CD4-positive, alpha-beta T cell treated with Interleukin-6 for 4 hours (primary cell): ENCODE measurements at places on chromosomes 1 and 21.

GRCh38 chr1:84583648-84584047 lies 9.4 kb upstream of the CTBS start:
- DNase-seq = no peak

- no peak for DNase-seq
Observed at GRCh38 chr1:155952505-155952890, 11.1 kb downstream of the RXFP4 start.

GRCh38 chr1:203152158-203153034 lies 23.2 kb downstream of the MYBPH start:
- DNase-seq = no peak

DNA sequence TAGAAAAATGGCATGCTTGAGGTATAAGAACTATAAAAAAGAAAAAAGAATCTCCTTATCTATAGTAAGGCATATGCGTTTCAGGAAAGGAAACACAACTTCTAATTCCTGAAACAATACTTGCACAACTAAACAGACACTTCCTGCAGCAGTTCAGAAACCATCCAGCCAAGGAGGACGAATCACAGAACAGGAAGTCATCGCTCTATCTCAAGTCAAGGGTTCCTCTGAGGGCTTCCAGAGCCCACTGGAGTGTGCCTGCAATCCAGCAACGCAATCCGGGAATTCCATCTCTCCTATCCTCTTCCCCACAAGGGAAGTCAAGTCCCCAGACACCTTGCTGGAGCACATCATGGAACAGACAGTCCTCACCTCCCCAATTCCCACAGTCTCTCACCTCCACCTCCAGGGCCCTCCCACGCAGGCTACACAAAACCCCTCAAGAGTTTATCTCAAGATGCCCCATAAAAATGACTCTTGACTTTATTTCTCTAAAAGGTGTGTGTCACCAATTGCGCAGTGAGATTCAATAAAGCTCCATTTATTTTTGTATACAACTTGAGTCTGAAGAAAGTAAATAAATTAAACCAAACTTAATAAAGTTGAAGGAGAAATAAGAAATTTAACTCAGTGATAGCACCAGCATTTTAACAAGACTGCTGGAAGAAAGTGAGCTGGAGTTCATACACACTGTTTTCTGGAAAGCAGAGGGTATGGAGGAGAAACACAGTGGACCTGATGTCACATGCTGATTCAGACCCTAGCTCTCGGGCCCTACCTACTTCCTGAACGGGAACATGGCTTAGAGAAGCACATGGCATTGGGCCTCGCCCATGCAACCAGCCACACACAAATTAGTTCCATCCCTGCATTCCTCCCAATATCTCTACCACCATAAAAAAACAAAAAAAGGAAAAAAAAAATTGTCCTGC lies 39.9 kb downstream of the SIPA1L2 start:
- no peak for DNase-seq

DNA sequence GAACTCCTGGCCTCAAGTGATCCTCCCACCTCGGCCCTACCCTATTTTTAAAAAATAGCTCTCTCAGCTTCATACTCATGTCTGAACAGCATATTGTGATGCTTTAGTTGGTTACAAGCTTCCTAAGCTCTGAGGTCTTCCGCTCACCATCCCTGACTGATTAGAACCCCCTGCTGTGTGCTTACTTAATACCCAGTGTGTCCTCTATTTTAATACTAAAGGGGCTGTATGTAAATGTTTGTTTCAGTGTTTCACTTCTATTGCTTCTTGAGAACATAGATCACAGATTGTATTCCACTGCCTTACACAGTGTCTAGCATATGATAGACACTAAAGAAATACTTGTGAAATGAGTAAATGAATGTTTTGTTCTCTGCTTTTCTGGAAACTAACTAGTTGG lies 29.8 kb downstream of the ZYG11B start:
- DNase-seq = no peak

GRCh38 chr1:210937846-210938245 lies 196.1 kb downstream of the KCNH1 start:
- no peak for DNase-seq

GRCh38 chr21:45257673-45258341 lies 29.9 kb downstream of the POFUT2 start:
- DNase-seq = no peak

- no peak for DNase-seq
Observed at GRCh38 chr1:204080163-204080903, 7.4 kb downstream of the SOX13 start.

- DNase-seq = no peak
Observed at GRCh38 chr1:202923533-202923932, 3.5 kb downstream of the KLHL12 start.

GRCh38 chr1:37761416-37762095 lies 3.4 kb downstream of the EPHA10 start:
- no peak for DNase-seq
